Stimulated activated CD4-positive, alpha-beta T cell treated with anti-CD3 and anti-CD28 coated beads, Interleukin-1b, Interleukin-23, amount 100 ng/mL, for 48 hours (primary cell): ENCODE measurements at places on chromosomes 1 and 21.

DNA sequence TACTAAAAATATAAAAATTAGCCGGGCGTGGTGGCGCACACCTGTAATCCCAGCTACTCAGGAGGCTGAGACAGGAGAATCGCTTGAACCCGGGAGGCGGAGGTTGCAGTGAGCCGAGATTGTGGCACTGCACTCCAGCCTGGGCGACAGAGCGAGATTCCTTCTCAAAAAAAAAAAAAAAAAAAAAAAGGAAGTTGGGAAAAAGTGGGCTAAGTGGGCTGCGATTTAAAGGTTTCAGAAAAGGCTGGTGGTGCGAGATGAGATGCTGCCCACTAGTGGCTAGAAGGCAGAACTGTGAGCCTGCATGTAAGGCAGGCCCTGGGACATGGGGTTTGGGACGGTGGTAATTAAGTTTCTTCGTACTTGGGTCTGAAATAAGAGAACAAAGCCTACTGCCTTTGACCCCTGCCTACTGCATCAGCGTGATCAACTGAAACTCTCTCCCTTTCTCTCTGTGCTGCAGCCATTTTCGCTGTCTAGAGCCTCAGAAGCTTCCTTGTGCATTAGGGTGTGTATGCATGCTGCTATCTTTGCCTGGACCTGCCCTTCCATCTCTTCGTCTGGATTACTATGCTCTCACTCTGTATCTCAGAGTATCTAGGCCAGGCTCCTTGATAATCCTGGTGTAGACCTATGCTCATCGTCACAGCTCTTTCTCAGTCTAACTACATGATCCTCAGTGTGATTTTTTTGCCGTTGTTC lies 12.4 kb downstream of the FMOD start:
- DNase-seq = peak; percentile 54

DNA sequence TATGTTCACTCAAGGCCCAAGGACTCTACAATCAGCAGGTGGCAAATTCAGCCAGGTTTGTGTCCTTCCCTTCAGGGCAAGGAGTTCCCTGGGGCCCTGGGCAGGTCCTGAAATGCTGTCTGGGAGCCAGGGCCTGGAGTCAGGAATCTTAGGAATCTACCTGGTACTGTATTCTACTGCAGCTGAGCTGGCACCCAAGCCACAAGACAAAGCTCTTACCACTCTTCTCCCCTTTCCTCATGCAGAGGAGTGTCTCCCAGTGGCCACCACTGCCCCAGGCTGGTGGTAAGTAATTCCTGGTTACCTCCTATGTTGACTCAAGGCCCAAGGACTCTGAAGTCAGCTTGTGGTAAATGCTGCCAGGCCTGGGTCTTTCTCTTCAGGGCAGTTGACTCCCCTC lies 153.4 kb downstream of the NRIP1 start:
- DNase-seq = no peak

GRCh38 chr1:10646347-10646861 lies 150.0 kb downstream of the CASZ1 start:
- DNase-seq = no peak

- DNase-seq = no peak
Observed at GRCh38 chr1:91440847-91441246, 36.2 kb upstream of the HFM1 start.

DNA sequence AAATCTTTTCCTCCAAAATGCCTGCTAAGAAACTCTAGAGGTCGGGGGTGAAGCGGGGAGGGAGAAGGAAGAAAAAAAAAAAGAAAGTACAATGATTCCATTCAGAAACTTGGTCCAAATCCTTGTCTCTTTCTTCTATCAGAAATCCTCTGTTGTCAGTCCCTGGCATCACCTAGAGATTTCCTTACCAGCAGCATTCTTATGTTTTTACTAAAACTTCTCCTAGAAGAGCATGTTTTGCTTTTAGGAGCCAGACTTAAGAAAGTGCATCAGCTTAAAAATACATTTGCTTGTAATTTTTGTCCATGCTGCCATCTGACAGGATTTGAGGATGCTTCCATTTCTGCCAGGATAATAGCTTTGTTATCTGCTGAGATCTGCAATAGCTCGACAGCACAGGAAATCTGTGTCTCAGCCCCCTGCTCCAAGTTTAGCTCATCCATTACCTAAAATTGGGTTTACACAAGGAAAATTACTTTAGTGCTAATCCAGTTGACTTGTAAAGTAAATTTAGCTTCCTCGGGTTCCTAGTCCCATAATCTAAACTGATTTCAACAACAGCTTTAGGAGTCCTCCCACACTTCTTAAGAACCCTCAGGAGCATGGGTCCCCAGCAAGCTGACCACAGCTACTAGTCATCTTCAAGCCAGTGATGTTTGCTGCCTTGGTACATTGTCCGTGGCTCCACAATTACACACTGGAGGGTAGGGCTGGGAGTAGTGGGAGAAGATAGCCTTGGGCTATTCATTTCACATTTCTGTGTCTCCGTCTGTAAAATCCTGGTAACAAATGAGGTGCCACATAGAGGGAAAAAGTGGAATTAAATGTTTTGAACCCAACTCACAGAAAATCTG lies 92.3 kb upstream of the UBE2U start:
- no peak for DNase-seq

- no peak for DNase-seq
Observed at GRCh38 chr1:50108497-50109059, at the start of gene ELAVL4. TSS of gene ELAVL4 (plus strand) at chr1:50108920. CDS start at chr1:50109190, 270 bp downstream.

DNA sequence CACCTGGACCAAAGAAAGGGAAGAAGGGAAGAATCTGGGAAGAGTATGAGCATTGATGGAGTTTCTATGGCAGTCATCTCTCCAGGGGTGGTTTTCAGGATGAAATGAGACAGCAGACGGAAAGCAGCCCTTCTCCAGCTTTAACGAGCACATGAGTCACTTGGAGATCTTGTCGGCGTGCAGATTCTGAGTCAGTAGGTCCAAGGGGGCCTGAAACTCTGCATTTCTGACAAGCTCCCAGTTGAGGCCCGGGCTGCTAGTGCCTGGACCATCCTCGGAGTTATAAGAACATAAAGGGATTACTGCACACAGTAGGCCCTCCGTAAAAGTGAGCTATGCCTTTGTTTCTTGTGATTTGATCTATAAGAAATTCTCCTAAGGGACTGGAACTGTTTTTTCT lies 17.6 kb downstream of the HSPG2 start:
- no peak for DNase-seq

DNA sequence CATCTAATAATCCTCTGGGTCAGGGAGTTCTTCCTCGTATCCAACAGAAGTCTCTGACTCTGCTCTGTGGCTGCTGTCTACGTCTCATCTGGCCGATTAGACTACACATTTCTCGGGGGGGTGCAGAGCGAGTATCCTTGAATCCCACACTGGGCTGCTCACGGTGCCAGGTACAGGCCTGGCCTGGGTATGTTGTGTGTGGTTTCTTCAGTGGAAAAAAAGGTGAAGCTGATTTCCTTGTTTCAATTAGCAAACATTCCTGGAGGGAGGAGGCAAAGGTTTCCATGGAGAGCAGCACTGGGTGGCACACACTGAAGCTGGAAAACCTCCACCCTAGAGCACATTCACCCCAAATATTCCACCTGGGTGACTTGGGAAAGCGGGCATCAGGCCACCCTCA lies 2.0 kb upstream of the RAB7B start:
- no peak for DNase-seq

- DNase-seq = no peak
Observed at GRCh38 chr1:38221006-38221649, 174.5 kb upstream of the POU3F1 start.

- no peak for DNase-seq
Observed at GRCh38 chr1:156276966-156277381, 5.7 kb downstream of the SMG5 start.

GRCh38 chr1:225700164-225700821 lies 47.4 kb upstream of the ENAH start:
- no peak for DNase-seq

- DNase-seq = no peak
Observed at GRCh38 chr1:86423873-86424272, at the start of gene CLCA2. TSS of gene CLCA2 (plus strand) at chr1:86424171. CDS start at chr1:86424248, 77 bp downstream.

DNA sequence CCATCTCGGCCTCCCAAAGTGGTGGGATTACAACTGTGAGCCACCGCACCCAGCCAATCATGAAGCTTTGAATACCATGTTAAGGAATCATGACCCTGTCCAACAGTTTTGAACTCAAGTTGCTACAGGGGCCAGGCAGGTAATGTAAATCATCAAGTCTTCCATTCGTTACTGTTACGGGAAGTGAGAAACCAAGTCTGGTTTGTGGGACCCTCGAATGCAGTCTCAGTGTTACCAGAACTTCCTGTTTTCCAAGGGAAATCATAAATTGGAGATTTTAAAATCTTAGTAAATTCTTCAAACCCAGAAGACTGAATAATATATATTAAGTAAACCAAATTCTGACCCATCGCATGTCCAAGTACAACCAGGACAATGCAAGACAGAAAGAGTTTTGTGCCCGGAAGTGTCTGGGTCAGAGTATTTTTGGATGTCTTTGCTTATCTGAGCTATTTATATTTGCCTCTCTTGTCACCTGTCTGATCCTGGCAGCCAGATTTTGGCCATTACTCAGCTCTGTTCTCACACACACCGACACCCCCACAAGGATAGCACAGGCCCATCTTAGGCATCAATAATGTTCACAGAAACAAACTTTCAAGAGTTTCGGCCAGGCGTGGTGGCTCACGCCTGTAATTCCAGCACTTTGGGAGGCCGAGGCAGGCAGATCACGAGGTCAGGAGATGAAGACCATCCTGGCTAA lies 8.8 kb downstream of the ATP5IF1 start:
- DNase-seq = no peak
